Kidney tubule cell (primary cell): ENCODE measurements at places on chromosomes 4 and X.

GRCh38 chr4:29046186-29046585 is 1674.0 kb upstream of the PCDH7 start:
- no peak for DNase-seq

DNA sequence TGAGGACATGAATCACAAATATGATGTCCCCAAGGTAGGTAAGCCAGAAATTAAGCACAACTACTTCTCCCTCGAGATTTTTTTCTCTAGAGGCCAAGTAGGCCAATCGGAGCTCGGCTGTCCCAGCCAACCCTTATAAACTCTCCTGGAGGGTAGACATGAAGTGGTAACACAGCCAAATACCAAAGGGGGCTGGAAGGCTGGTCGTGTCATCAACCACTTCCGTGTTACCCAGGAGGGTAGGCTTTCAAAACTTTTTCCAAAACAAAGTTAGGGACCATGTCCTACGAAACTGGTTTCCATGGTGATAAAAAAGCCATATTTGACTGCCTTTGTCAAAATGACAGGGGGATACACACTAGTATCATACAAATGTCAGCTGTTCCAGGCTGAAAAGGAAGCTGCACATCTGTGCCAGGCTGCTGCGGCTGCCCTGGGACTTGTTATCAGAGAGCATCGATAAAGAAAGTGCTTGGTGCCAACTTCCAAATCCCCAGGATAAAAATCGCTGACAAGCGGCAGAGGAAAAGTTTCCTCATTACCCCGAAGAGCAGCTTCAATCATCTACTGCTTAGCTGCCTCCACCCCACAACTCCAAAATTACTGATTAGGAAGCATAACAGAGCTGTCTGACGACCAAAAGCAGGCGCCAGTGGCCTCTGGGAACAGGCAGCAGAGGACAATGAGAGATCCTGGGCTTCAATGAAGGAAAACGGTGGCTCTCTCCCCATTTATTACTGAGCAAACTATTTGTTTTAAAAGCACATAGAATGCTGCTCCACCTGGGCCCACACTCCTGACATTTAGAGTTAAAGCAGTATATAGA is 20.8 kb downstream of the BCOR start:
- DNase-seq = no peak

DNA sequence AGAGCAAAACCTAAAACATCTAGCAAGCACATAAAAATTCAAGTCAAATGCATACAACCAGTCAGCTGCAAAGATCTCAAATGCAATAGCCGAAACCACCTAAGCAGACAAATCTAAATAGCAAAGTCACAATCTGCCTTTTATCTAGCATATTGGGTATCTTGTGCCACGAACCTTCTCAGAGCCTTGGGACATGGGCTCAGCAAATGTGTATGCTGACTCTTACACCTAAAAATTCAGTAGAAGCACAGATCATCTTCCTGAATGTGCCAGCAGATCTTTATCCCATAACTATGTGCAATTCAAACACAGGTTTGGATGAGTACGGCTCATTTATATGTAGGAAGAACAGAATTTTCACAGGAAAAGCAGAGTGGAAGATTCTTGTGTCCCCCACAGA is 492.1 kb downstream of the INPP4B start:
- no peak for DNase-seq

- peak; percentile 51 for DNase-seq
These were observed 11.7 kb downstream of the OTUD5 start for GRCh38 chrX:48945517-48946348.

GRCh38 chr4:37452952-37453280 is 208.4 kb downstream of the NWD2 start:
- peak; percentile 92 for DNase-seq

DNA sequence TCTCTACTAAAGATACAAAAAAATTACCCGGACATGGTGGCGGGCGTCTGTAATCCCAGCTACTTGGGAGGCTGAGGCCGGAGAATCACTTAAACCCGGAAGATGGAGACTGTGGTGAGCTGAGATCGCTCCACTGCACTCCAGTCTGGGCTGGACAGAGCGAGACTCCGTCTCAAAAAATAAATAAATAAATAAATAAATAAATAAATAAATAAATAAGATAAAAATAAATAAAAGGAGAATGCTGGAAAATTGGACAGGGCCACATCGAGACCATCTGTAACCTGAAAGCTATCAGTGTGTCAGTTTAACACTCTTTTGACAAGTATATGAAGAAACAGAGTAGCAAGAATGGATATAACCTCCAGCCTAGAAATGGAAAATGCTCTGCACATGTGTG is 15.7 kb upstream of the FAT1 start:
- DNase-seq = no peak

DNA sequence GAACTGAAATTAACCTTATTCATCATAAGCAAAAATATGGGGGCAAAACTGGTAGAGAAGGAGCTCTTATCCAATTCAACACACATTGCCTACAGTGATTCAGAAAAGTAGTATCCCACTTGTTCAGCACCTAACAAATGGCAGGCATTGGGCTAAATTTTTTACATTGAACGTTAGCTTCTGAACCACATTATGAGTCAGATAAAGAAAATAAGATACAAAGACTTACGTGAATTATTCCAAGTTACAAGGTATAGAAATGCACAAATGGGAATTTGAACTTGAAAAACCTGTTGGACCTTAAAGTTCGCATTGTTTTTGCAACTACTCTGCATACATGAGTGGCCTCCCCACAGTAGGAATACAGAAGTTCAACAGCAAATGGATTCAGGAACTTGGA is 210.6 kb downstream of the LDB2 start:
- no peak for DNase-seq

DNA sequence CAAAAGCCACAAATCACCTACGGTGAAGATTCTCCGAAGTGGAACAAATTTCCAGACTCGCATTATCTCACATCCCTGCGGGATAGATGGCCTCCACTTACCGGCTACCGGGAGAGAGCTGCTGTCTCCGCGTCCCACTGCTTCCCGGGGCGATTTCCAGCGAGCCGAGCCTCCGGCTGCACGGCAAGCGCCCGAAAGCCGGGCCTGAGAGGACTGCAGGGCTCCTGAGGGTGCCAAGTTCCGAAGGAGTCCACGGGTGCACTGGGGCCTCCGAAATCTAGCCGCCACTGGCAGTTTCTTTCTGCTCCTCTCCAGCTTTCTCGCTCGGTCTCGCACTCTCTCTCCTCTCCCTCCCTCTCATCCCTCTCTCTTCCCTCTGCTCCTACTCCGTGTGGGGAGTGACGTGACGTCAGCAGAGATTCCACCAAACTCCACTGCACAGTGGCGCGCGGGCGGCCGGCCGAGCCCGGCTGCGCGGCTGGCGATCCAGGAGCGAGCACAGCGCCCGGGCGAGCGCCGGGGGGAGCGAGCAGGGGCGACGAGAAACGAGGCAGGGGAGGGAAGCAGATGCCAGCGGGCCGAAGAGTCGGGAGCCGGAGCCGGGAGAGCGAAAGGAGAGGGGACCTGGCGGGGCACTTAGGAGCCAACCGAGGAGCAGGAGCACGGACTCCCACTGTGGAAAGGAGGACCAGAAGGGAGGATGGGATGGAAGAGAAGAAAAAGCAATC is 14.0 kb upstream of the PITX2 start:
- peak; percentile 51 for DNase-seq

DNA sequence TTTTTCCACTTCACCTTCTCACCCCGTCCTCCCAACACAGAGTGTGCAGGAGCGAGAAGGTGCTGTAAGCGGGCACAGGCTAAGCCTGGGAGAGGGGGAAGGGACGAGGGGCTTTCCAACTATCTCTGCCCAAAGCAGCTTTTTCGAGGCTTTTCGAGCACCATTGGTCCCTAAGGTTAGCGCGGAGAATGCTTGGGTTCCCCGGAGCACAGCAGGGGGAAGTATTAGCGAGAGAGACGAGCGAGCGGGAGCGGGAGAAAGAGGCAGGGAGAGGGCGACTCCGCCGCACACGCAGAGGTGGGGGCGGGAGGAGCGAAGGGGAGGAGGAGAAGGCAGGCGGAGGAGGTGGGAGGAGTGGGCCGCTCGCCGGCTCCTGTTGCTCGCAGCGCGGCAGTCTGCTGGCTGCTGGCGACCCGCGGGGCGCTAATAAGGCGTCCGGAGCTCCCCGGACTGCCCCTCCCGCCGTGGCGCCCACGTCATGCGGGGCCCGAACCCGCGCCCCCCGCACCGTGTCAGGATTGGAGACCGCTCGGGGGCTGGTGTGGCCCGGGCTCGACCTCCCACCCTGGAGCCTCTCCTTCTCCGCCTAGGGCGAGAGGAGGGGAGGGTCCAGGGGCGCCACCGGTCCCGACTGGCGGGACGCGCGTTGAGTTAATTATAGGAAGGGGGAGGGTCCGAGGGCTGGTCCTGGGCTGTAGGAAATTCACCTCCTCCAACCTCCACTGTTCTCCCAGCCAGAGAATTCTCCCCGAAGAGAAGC is at the start of gene ADAMTS3:
TSS of gene ADAMTS3 (minus strand) at position 263 of the 760 bp plus-strand sequence. CDS start 459 bp downstream, outside the sequence.
- peak; percentile 77 for DNase-seq

DNA sequence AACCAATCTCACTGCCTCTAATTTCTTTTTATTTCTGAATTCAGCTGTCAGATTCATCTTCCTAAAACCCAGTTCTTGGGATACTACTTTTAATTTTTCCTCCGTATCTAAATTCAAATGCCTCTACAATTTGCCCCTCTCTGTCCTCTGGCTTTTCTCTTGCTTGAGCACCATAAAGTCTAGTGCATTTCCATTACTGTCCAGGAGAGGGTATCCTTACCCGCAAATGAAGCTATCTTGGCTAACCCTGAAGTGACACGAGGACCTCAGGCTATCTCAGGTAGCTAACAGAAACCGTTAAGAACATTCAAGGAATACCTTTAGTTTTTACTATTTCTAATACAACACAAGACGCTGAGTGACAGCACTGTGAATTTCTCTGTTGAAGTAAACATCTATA is 49.4 kb upstream of the PRR32 start:
- DNase-seq = peak; percentile 41

DNA sequence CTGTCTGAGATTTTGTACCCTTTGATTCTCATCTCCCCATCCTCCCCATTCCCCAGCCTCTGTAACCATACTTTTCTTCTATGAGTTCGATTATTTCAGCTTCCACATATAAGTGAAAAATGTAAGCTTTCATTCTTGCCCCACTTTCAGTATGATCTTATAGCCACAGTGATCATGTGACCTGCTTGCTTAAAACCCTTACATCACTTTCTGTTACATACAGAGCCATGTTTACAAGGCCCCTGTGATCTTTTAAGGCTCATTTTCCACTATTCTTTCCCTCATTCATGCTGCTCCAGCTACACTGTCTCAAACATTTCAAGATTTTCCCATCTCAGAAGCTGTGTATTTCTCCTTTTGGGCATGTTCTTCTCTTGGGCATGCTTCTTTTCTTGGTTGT is 147.7 kb downstream of the DCK start:
- DNase-seq = no peak

DNA sequence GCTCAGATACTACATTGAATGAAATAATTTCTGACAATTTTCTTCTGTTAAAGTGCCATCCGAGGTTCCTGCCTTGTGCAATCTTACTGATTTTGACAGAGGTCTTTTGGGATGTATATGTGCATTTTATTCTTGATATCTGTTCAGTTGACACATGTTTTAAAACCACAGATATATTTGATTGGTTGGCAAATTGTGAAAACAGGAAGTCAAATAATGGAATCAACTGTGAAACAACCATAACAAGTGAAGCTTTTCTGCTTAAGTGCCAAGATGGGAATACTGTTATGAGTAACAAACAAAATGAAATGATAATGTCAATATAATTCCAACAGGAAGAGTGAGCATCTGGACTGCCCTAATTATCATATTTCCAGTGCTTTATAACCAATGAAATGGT is 84.9 kb upstream of the TET2 start:
- no peak for DNase-seq

- DNase-seq = no peak
These were observed 126.5 kb downstream of the CHIC2 start for GRCh38 chr4:53937918-53938317.

DNA sequence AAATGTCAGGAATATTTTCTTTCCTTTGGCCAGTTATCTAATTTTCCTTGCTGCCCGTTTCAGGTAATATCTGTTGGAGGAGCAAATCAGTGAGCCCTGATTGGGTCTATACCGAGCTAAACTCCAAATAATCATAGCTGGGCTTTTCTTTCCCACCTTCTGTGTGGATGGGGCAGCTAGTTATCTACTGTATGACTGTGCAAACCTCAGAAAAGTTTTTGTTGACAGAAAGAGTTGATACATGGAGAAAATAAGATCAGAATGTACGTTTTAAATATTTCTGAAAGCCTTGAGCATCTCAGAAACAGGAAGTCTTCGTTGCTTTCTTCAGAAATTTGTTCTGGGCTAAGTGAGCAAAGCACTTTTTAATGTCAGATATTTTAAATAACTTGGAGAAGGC is 6.2 kb upstream of the CXCL5 start:
- DNase-seq = no peak

DNA sequence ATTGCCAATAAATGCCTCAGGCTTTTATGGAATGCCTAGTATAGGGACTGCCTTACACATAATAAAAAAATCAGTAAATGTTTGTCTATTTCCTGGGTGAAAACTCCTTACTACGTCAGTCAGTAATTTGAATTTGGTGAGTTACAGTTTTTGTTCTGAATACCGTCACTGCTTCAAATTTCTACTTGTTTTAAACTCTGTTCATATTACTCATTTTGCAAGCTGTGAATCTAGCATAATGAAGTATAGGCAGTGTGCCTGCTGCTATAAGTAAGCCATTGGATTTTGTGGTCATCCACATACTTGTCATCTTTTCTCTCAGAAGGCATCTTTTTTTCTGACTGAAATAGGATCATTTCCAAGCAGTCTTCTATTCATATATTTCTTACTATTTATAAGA is 43.1 kb downstream of the SYNPO2 start:
- DNase-seq = no peak

DNA sequence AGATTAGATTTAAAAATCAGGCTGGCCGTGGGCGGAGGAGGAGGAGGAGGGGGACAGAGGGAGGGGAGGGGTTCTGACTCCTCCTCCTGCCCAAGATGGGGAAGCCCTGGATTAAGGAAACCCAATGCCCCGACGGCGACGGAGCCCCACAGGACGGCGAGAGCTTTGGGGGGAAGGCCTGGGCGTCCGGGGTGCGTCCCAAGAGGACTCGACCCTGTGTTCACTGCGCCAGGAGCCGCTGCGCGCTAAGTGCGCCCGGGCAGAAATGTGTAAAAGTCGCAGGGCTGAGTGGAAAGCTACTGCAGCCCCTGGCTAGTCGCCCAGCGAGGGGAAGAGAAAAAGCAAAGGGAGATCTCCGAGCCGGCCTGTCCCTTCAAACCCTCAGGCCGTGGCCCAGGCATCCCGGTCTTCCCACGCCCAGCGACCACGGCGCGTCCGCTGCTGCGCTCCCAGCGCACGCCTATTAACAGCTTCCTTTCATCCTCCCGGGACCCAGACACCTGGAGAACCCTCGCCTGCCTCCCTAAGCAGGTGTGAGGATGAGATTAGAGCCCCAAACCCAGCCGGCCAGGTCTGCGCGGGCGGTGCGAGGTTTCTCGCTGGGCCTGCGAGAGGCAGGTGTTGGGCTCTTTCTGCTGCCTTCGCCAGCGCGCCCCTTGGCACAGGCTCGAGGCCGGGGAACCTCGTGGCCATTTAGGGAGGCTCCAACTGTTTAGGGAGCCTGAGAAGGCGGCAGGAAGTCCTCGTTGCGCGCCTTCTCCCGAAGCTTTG is 1.4 kb upstream of the RPS6KA3 start:
- peak; percentile 12 for DNase-seq

- peak; percentile 71 for DNase-seq
These were observed 1.7 kb downstream of the PRAF2 start for GRCh38 chrX:49071877-49072711.
